ENCODE measurements at places on chromosomes 3 and 15. TPM values are rescaled to one million over a fixed set of nuclear protein-coding genes. Genes with fewer than 3 reads are reported as not detected.

Gene TRAIP
- polyA plus RNA-seq: 2.5 TPM

Gene GPR62
- 0.02 TPM for polyA plus RNA-seq

Gene CGNL1
- polyA plus RNA-seq: 0.73 TPM

Gene IQCB1
- 9.3 TPM for polyA plus RNA-seq

Gene GOLGA8K
- not detected for polyA plus RNA-seq

Gene AMIGO3
- not detected for polyA plus RNA-seq
